ENCODE measurements at places on chromosomes 11 and 22. TPM values are rescaled to one million over a fixed set of nuclear protein-coding genes. Genes with fewer than 3 reads are reported as not detected.

OR2AG2 gene
- not detected for total RNA-seq

KCNQ1OT1 gene
- 0.35 TPM for total RNA-seq

ACR gene
- 0.43 TPM for total RNA-seq

CDC45 gene
- 0.62 TPM for total RNA-seq

SCUBE1 gene
- 0.24 TPM for total RNA-seq

NXF1 gene
- 40.1 TPM for total RNA-seq

RASGRP2 gene
- 38.4 TPM for total RNA-seq

DEPDC5 gene
- 10.8 TPM for total RNA-seq
